EH (cell line): ENCODE measurements at places on chromosomes 4 and X.

GRCh38 chrX:38754102-38754790 is 47.0 kb upstream of the MID1IP1 start:
- peak; percentile 48 for DNase-seq

DNA sequence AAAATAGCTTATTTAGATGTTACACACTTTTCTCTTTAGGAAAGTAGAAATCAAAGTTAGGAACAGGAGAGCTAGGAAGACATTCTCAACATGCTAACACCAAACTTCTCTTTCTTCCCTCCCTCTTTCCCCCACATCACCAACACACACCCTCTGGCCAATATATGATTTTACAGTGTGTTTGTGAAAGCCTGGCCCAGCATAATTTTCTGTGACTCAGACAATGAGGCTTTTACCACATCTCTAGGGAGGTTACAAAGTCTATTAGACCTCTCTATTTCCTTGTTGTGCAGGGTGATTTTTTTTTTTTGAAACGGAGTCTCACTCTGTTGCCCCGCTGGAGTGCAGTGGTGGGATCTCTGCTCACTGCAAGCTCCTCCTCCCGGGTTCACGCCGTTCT is 189.9 kb downstream of the AASDH start:
- DNase-seq: no peak

DNA sequence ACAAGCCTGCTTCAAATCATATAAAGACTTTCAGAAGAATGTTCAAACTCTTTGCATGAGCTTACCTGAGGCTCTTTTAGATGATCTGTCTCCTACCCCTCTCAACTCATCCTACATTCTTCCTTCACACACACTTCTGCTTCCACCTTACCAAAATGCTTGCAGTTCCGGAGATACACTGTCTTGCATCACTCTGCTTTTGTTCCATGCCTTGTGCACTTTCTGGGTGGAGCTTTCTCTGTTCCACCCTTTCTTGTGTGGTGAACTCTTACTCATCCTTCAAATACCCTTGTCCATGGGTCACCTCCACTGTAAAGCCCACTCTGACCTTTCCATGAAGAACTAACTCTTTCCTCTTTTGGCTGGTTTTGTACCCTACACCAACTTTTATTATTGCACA is 18.4 kb upstream of the MGST2 start:
- DNase-seq: no peak

DNA sequence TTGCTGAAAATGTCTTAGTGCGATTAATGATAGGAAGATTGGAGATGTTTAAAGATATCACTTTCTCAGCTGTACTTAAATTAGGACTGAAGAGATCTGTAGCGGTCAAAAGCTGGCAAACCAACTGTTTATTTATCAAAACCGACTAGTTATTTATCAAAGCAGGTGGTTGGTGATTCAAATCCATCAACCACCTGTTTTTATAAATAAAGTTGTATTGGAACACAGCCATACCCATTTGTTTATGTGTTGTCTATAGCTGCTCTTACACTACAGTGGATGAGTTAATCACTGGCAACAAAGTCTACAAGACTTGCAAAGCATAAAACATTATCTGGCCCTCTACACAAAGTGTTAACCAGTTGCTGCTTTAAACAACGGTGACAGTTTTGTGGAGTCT is 76.8 kb downstream of the IL15 start:
- DNase-seq: no peak

DNA sequence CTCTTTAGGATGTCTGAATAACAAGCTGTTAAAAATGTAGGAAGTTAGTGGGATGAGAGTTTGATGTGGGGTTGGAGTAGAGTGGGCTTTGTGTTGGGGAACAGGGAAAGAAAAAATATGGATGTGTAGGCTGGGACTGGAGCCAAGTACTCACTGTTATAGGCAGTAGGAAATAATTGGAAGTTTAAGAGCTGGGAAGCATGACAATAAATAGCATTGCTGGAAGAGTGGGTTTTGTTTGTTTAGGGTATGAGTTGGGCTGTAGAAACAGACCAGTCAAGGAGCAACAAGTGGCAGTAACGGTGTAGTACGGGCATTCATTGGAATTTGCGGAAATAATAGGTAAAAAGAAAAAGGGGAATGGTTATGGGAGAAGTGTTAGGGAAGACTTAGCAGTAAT is 81.6 kb downstream of the KDM6A start:
- DNase-seq: peak; percentile 12

DNA sequence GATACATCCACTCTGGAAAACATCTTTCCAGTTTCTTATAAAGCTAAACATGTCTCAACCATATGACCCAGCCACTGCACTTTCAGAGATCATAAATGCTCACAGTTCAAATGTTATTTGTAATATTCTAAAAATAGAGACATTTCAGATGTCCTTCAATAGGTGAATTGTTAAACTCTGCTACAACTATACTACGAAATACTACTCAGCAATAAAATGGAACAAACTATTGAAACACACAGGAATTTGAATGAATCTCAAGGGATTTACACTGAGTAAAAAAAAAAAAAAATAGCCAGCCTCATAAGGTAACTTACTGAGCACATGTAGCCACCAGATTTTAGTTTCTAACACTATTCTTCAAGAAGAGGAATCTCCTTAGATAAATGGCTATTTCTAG is 253.9 kb downstream of the PCDH18 start:
- no peak for DNase-seq

DNA sequence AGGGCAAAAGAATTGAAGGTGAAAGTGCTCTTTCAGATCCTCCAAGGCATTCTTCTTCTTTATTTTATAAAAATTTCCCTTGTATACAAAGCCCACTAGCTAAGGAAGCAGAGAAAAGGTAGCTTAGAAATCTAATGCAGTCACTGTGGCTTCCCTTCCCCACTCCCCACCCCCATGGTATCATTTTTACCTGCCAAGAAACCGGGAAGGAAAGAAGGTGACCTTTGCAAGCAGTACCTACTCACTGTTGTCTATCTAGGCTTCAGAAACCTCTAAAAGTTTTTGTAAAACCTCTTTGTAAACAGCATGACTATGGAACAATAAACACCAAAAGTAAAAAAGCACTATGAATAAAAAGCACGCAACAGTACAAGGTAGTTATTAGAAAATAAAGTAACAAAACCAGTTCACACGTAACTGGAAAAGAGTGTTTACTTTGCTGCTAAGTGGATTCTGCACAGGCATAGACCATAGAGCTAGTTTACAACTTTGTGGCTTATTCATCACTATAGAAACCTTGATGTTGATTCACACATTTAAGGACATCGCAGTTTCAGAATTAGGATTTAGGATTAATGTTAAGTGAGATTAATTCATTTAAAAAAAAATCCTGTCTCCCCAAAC is 109.6 kb upstream of the FTHL17 start:
- no peak for DNase-seq

DNA sequence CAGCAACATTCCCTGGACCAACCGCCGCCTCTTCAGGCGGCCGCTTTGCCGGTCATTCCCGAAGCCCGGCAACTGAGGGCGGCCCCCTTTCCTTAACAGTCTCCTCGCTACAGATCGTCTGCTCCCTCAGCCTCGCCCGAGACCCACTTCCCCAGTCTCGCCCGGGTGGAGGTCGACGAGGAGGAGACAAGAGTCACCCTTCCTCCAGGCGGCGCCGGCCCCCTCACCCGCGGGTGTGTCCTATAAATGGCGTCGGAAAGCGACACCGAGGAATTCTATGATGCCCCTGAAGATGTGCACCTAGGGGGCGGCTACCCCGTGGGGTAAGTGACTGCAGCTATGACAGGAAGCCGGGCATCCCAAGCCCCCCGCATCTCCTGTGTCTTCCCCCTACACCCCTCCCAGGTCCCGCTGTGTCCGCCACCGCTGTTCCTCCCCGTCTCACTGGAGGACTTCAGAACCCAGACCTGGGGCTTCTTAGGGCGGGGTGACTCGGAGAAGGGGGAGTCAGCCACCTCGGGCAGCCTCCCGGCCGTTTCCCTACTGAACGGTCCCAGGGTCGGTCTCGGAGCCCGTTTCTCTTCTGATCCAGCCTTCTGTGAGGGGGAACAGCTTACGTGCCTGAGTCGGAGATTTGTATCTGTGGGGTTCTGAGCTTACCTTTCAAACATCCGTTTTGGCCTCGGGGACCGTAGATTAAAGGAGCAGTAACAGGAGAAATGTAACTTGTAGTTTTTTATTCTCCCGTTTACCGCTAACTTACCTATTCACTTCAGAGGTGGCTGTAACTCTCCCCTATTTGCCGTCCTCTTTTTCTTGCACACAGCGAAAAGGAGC is 570 bp downstream of the WDR44 start:
- peak; percentile 29 for DNase-seq

DNA sequence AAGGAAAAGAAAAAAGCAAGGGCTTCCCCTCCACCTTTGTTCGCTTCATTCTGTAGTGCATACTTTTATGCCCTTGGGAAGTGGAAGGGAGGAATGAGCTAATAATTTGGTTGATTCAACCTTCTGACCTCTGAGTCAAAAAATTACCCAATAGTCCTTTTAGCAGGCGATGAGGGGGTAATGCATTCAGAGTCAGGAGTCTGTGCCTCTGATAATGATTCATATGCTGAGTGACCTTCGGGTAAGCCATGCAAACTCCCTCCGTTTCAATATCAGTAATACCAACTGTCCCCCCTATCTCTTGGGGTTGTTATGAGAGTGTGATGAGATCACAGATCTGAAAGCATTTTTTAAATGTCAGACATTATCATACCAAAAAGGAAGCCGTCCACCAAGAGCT is 41.6 kb upstream of the ACSL4 start:
- DNase-seq: peak; percentile 82

GRCh38 chrX:13048280-13048679 is 3.9 kb upstream of the FAM9C start:
- DNase-seq: peak; percentile 61

DNA sequence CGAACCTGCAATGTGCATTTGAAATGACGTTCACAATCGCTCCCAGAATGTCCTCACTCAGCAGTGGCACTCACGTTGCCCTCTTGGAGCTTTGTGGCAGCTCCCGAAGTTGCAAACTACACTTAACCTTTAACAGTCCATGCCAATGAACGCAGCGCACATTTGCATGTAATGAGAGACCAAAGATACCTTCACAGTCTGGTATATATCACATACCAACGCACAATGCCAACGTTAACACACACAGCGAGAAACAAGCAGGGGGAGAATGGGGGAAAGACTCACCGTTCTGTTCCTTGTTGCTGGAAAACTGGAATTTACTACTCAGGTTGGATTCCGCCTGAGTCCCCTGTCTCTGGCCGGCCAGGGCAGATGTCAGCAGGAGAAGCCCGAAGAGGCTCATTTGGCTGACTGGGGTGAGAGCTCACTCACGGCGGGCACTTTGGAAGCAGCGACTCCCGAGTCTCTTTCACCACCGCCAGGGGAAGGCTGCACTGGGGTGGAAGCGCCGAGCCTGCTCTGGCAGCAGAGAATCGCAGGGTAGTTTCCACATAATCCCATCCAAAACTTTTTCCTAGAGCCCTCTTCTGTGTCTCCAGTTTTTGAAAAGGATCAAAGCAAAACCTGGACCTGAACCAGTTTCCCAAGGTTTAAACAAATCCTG is 966 bp downstream of the PDGFC start:
- peak; percentile 80 for DNase-seq

DNA sequence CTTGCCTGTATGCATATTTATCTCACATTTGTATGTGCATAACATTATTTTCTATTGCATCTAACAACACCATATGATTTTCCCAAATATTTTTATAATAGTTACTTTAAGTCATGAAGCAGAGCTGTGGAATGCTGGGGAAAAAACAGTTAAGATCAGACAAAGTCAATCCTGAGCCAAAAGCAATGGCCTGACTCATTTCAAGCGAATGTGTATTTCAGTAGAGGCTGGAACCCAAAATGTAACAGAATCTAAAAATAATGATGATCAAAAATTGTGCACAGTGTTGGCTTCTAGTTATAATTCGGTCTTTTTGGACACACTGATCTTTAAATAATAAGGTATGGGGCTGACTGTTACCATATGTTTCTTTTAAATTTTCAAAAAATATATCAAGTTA is 516.2 kb upstream of the ADGRL3 start:
- peak; percentile 95 for DNase-seq

- DNase-seq: peak; percentile 53
These were observed 565 bp upstream of the ZNF41 start for GRCh38 chrX:47483306-47484268.

GRCh38 chr4:66842026-66842723 is 703.1 kb downstream of the CENPC start:
- DNase-seq: no peak

GRCh38 chr4:40502220-40502619 is 127.4 kb downstream of the RBM47 start:
- no peak for DNase-seq

DNA sequence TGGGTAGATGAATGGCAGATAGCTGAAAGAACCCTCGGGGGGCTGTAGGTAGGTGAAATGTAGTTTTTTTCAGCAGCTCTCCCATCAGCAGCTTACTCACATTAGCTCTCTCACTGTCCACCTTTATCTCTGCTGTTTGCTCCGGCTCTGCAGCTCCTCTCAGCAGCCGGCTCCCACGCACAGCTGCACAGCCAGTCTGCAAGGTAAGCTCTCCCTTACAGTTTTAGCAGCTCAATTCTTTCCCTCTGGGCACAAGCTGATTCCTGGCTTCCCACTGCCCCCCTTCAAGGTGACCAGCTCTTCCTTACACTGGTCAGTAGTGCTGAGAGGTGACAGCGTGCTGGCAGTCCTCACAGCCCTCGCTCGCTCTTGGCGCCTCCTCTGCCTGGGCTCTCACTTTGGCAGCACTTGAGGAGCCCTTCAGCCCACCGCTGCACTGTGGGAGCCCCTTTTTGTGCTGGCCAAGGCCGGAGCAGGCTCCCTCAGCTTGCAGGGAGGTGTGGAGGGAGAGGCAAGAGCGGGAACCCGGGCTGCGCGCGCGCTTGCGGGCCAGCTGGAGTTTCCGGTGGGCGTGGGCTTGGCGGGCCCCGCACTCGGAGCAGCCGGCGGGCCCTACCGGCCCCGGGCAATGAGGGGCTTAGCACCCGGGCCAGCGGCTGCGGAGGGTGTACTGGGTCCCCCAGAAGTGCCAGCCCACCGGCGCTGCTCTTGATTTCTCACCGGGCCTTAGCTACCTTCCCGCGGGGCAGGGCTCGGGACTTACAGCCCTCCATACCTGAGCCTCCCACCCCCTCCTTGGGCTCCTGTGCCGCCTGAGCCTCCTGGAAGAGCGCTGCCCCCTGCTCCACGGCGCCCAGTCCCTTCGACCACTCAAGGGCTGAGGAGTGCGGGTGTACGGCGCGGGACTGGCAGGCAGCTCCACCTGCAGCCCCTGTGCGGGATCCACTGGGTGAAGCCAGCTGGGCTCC is 393.6 kb downstream of the CENPC start:
- DNase-seq: no peak

GRCh38 chr4:96675896-96676295 is 836.0 kb downstream of the PDHA2 start:
- no peak for DNase-seq

GRCh38 chr4:105318486-105318885 is 155.4 kb downstream of the PPA2 start:
- DNase-seq: no peak
